ENCODE measurements at places on chromosomes 12 and 14.
A peak's percentile ranks its signal among the peaks of the same experiment; 100 is the strongest.

- no peak for DNase-seq
Observed at GRCh38 chr14:74541225-74541624, 47.7 kb downstream of the ISCA2 start.

DNA sequence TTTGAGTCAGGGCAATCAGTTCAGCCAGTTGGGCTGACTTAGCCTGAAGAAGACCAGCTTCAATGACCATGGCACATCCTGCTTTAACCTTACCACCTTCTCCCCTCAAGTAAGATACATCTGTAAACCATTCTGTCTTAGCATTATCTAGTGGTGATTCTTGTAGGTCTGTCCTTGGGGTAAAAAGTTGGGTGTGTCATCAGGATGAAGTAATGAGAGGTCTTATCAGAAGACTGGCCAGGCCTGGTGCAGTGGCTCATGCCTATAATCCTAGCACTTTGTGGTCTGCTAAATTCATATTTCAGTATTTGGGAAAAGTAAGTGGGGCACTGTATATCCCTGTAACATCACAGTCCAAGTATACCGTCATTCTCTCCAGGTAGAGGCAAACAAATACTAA is 19.1 kb downstream of the SINHCAF start:
- DNase-seq, result no peak

DNA sequence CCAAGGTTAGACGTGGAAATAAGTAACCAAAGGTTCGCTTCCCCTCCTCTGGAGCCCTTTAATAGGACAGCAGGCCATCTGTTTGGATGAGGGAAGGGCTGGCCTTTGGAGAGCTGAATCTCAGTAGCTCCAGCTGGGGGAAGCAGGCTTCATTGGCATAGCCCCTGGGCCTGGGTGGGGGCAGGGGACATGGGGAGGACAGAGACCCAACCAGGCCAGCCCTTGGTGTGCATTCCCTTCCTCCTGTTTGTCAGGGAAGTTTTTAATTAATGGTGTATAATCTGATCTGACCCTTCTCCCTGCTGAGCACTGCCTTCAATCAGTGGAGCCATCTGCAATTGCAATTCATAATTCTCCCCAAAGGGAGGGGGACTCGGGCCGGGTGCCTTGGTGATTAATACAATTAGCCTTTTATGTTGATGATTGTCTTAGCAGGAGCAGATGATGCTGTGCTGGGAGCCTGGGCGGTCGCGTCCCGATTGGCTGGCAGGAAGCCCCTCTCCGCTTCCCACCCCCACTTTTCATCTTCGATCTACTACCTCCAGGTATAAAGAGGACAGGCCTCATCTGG is 6.4 kb downstream of the AQP6 start:
- no peak for DNase-seq

DNA sequence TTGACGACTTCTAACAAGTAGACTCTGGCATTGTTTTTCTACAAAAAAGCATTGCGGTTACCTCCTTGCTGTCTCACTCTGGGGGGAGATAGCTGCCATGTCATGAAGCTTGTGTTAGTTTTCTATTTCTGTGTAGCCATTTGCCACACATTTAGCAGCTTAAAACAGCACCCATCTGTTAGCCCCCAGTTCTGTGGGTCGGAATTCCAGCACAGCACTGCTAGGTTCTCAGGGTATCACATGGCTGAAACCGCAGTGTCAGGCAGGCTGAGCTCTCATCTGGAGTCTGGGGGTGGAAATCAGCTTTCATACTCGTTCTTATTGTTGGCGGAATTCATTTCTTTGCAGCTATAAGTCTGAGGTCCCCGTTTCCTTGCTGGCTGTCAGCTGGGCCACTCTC is 19.9 kb upstream of the STXBP6 start:
- no peak for DNase-seq

DNA sequence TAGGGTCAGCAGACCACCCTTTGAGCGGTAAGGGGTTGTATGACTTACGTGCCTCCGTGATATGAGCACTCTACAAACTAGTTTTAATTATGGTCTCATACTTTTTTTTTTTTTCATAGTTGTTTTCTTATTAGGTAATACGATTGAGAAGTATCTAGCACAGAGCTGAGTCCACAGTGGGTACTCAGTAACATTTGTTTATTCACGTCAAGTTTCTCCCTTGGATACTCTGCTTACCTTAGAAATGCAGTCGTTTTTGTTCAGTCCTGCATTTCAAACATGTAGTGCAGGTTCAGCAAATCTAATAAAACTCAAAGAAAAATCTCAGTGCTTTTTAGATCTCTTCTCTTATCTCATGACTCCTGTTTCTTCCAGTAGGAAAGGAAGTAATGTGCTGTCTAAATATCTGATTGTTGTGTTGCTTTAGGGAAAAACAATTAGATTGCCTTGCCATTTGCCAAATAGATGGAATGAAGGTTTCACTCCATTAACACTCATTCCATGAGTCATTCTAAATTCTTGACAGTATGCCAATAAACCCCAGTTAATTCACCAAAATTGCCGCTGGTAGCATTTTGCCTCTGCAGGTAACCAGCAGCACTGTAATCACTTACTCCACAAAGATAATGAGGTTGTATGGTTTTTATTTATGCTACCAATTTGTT is 118.9 kb downstream of the PTCSC3 start:
- no peak for DNase-seq

DNA sequence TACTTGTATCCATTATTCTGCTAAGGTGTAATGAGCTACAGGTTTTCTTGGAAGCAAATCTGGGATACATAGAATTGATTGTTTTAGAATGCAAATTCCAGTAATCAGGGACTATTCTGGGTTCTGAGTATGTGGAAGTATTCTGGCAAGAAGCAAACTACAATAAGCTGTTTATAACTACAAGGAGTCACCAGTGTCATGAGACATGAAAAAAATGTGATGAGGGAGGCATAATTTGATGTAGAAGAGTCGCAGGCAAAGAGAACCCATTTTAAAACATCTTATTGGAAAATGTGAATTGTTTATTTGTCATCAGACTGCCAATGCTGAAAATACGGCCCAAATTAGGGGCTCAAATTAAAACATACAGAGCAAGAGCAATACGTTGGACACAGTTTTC is 321.8 kb upstream of the E2F7 start:
- no peak for DNase-seq

GRCh38 chr12:121499929-121500793 is 80.7 kb downstream of the KDM2B start:
- peak; percentile 41 for DNase-seq

- DNase-seq, result no peak
Observed at GRCh38 chr14:56131004-56131864, 13.0 kb downstream of the PELI2 start.

- DNase-seq, result no peak
Observed at GRCh38 chr12:93713800-93714199, 36.6 kb downstream of the CRADD start.

- no peak for DNase-seq
Observed at GRCh38 chr14:95128140-95128539, 29.2 kb downstream of the DICER1 start.

DNA sequence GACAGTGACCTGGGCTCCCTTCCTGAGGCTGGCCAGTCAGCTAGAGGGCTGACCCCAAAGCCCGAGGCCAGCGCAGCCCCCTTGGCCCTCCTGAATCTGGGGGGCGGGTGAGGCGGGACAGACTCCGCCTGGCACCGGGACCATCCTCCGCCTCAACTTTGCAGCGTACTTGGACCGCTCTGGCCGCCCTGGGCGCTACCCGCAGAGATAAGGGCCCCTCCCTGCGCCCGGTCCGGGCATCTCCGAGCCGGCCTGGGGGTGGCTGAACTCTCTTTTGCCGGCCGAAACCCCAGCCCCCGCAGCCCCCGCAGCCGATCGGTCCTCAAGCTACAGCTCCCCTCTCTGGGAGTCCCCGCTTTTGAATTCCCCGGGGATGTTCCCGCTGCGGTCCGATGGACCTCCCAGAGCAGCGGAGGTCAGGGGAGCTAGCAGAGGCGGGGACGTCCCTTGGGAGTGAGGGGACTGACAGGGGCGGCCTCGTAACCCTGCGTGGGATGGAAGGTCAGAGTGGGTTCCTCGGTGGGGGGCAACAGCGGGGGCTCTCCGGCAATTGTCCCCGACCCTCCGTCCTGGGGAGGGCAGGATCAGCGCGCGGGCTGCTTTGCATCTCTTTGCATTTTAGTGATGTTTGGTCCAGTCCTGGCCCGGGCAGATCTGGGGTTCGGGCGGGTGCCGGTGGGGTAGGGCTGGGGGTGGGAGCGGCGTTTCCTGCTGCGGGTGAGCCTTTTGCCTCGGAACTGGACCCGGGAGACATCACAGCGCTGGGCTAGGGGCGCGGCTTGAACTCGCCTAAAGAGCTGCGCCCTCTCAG is at the start of gene CRIP1:
TSS of gene CRIP1 (plus strand) at position 724 of the 811 bp plus-strand sequence. CDS start 374 bp downstream, outside the sequence.
- DNase-seq, result no peak

- peak; percentile 41 for DNase-seq
Observed at GRCh38 chr12:82627799-82628198, 58.9 kb upstream of the TMTC2 start.

DNA sequence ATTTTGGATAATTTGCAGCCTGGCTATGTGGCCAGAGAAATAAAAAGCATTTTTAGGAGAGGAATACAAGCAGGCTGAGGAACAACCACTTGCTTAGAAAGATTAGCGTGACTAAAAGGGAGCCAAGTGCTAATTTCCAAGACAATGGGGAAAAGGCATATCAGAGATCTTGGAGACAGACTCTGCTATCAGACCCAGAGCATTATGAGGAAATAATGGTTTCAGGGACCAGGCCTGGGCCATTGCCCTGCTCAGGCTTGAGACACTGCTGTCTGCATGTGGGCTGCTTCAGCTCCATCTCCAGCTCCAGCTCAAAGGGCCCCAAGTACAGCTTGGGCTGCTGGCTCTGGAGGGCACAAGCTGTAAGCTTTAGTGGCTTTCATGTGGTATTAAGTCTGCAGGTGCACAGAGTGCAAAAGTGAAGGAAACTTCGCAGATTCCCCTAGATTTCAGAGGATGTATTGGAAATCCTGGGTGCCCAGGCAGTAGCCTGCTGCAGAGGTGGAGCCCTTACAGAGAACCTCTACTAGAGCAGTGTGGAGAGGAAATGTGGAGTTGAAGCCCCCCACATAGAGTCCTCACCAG is 449.2 kb downstream of the ZFP36L1 start:
- no peak for DNase-seq

- DNase-seq, result no peak
Observed at GRCh38 chr14:70885343-70886022, 21.8 kb upstream of the PCNX1 start.

DNA sequence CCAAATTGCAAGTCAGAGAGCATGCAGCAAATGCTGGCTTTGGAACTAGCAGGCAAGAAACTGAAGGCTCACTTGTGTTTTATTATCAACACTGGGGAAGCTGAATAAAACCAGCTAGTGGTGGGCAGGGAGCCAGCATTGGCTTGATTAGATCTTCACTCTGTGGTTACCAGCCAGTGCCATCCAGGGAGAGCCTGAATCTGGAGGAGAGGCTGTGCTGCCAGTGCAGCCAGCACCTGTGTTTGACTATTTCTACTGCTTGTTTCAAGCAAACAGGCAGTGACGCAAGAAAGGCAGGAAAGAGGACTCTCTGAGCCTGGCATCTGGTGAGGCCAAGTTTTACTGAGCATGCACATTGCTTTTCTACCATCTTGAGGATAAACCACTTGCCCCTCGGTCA is 247.0 kb downstream of the PHLDA1 start:
- peak; percentile 21 for DNase-seq

- DNase-seq, result no peak
Observed at GRCh38 chr12:19410211-19410610, 29.1 kb upstream of the AEBP2 start.

DNA sequence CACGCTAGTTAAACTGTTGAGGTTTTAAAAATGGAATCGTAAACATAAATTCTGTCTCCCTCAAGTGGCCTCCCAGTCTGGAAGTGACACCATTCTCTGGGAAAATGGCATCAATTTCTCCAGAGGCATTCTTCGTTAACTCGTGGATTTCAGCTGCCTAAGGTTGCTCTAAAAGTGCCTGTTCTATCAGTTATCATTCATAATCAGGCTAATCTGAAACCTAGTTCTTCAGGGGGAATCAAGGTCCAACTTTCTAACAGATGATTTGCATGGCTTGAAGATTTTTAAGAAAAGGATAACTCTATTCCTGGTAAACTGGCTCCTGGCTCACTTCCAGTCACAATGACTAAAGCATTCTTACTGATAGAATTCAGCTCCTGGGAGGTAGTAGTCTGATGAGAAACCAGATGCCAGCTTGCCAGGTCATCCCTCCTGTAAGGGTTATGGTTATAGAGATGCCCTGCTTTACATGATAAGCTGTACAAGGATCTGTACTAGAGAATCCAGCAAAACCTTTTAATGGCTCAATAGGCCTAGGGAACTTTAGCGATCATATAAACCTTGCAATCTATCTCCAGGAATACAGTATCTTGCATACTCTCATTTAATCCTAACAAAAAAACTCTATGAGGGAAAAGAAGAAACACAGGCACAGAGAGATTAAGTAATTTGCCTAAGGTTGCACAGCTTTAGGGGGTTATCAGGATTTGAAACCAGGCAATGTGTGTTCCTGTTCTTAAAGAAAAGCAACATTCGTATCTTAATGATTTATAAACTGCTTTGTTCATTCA is 1.5 kb downstream of the L3HYPDH start:
- DNase-seq, result peak; percentile 85

DNA sequence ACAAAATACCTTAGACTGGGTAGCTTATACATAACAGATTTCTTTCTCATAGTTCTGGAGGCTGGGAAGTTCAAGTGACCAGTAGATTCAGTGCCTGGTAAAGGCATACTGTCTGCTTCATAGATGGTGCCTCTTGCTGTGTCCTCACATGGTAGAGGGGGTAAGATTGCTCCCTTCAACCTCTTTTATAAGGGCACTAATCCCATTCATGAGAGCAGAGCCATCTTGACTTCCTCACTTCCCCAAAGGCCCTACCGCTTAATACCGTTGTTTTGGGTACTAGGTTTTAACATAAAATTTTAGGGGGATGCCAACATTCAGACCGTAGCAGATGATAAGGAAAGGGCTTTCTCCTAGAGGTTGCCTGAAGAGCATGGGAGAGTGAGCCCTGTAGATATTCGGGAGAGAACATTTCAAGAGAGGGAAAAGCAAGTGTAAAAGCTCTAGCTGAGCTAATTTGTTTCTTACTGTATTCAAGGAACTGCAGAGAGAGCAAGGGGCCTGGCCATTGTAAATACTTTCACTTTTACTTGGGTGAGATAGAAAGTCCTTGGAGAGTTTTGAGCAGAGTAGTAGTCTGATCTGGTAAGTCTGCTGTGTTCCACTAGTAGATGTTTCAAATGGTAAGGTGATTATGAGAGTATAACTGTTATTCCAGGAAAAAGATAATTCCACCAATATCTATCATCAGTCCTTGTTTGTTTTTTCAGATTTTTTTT is 27.3 kb downstream of the FRS2 start:
- DNase-seq, result no peak

GRCh38 chr12:77382096-77382742 is 316.9 kb upstream of the E2F7 start:
- no peak for DNase-seq

GRCh38 chr14:67517083-67517482 is 16.0 kb upstream of the PLEKHH1 start:
- no peak for DNase-seq
